NCI-H1092 (cell line): ENCODE measurements at places on chromosomes 5 and 9.

- DNase-seq: no peak
Measured at GRCh38 chr5:99105216-99105615, 176.4 kb upstream of the CHD1 start.

GRCh38 chr9:130311408-130312140 lies 46.0 kb downstream of the HMCN2 start:
- no peak for DNase-seq

DNA sequence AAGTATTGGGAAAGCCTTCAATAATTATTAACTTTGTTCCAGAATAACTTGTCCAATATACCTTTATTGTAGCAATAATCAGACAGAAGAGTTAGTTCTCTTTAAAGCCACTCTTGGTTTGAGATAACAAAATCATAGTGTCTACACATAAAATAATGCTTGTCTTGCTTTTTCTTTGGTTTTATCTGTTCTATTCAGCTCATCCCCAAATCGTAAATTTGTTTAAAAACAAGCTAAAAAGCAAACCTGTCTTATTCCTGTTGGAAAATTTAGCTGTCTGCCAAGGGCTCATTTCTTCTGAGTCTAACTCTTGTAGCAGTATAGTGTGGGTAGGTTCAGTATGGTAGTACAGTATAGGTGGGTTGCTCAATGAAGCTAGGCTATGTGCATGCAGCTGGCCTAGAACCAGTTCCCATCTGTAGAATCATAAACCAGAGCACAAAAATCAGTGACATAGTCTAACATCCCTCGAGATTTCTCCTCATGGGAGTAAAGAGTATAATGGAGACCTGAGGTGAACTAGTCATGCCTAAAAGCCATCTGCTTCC lies 17.9 kb upstream of the APBA1 start:
- no peak for DNase-seq

- DNase-seq: no peak
Measured at GRCh38 chr5:180394031-180394636, 41.0 kb upstream of the GFPT2 start.

- DNase-seq: no peak
Measured at GRCh38 chr5:150075806-150076205, 10.5 kb downstream of the CSF1R start.
